ENCODE measurements at places on chromosomes 11 and 22.

- DNase-seq, result peak; percentile 38
Observed at GRCh38 chr11:64764040-64764611, 4.4 kb upstream of the PYGM start.

DNA sequence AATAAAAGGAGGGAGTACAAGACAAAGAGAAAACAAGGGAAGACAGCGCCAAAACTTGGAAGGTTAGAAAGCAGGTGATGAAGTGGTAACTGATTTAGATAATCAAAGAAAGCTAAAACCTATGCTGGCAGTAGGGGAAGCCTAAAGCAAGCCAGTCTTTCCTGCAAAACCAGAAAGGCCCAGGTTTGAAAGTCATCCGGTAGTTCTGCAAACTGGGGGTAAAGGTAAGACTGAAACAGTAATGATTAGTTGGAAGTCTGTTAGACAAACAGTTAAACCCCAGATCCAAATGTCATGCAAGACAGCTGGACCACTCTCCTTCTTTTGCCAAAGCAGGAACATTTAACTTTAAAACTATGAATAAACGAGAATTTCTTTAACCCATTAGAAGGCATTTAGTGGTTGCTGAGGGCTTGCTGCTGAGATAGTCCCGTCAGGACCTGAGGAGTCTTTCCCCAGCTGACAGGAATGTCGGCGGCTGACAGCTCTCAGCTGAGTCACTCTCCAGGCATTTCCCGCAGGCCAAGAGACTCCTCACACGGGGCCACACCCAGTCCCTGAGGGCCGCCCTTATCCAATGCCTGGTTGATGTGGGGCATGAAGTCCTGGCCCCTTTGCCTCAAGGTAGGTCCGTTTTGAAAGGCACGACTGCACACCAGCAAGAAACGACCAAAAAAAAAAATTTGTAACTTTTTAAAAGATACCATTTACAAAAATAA, 36.3 kb upstream of the CFAP300 start:
- no peak for DNase-seq

DNA sequence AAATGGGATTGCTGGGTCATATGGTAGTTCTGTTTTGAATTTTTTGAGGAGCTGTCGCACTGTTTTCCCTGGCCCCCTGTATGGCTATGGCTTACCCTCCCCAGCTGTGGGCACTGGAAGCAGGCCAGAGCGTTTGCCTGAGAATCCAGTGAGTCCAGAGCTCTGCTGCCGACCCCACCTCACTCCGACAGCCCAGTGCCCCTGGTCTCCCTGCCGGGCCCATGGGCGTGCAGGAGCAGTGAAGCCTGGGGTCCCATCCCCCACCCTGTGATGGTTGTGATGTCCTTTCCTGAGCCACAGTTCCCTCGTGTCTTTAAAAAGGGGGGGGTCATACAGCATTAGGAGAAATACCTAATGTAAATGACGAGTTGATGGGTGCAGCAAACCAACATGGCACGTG, 13.3 kb upstream of the GRAMD4 start:
- DNase-seq, result no peak

DNA sequence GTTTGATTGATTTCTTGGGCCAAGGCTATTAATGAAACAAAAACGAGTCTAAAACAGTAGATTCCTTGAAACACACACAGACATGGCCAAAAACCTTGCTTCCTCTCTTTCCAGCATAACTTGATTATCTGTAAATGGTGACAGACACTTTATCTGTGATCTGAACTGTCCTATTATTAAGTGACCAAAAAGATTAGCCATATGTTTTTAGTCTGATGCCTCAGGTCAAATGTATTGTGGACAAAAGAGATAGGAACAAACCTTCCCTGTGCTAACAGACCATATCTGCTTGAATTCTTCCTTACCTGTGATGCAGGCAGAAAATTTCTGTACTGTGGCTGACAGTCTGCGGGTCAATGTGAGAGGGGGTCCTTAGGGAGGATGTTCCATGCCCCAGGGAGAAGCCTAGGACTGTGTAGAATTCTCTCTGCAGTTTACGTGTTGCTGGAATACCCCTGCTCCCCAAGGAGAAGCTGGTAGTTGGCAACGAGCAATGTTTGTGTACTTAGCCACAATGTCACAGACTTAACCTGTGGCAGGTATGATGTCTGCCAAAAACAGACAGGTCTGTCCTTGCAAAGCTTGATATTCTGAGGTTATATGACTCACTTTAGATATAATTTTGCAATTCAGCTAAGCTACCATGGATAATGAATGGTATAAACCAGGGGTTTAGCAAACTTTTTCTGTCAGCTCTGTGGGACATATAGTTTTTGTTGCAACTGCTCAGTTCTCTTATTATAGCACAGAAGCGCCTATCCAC, 31.2 kb downstream of the C11orf71 start:
- no peak for DNase-seq

DNA sequence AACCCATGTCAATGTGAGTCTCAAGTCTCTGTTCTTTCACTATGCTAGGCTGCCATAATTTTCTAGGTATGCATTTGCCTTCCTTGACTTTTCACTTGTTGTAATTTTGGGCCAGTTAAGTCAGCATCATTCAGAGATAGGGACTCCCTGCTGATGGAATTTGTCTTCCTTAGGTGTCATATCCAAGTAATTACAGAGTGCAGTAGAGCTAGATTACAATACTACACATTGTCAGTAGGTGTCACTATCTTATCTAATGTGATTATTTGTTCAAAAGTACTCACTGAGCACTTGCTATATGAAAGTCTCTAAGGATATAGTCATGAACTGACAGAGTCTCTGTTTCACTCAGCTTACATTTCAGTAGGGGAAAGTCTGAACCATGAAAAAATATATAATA, 25.0 kb upstream of the SYN3 start:
- DNase-seq, result no peak

- DNase-seq, result no peak
Observed at GRCh38 chr11:101576456-101576855, 7.4 kb downstream of the TRPC6 start.

DNA sequence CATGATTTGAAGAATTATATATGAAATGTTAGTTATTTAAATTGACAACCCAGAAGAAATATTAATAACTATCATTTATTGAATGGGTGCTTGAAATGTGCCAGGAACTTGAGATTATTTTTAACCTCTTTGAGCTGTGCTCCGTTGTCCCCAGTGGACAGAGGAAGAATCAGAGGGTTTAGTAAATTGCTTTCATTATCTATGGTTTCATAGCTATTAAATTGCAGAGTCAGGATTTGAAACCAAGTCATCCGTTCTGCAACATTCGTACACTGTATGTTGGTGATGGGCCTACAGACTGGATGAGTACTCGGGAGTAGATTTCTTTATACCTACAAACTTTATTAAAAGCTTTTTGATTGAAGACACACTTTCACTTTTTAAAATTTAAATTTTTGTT, 4.9 kb downstream of the HSD17B12 start:
- DNase-seq, result no peak

DNA sequence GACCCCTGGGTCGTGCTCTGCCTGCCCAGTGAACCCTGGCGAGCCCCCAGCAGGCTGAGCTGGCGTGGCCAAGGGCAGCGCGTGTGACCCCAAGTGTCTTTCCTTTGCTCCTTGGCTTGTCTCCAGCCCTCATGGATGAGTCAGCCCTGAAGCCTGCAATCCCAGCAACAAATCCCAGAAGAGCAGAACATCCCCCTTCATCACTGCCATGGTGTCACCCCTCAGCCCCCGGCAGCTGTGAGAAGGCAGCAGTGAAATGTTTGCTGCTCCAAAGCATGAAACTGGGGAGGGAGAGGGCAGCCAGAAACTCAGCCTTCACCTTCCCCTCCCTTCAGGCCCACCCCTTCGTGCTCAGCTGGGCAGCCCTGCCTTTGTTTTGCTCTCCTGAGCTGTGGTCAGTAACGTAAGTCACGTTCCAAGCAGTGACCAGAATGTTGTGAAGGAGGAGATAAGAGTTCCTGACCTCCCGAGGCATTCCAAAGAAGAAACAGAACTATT, 29.8 kb downstream of the ADAMTS15 start:
- no peak for DNase-seq

- DNase-seq, result no peak
Observed at GRCh38 chr11:73931039-73931645, 19.7 kb upstream of the DNAJB13 start.

- DNase-seq, result no peak
Observed at GRCh38 chr11:72576661-72577060, 97.6 kb downstream of the PDE2A start.

DNA sequence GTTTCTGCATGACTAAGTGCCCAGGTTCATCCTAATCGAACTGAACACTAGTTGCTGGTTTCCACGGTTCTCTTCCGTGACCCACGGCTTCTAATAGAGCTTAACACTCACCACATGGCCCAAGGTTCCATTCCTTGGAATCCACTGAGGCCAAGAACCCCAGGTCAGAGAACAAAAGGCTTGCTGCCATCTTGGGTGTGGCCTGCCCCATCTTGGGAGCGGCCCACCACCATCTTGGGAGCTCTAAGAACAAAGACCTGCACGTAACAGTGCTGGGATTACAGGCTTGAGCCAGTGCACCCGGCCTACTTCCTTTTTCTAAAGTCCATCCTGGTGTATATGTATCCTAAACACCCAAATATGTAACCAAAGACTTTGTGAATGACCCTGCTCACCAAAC, 68.8 kb downstream of the SLC35F2 start:
- no peak for DNase-seq
